ENCODE measurements at places on chromosomes 7 and 10.

GRCh38 chr10:129901389-129902006 lies 62.6 kb downstream of the EBF3 start:
- no peak for DNase-seq

GRCh38 chr7:17227766-17228490 lies 70.5 kb upstream of the AHR start:
- DNase-seq: no peak

- no peak for DNase-seq
Observed at GRCh38 chr10:70053218-70053840, 683 bp downstream of the MACROH2A2 start.

DNA sequence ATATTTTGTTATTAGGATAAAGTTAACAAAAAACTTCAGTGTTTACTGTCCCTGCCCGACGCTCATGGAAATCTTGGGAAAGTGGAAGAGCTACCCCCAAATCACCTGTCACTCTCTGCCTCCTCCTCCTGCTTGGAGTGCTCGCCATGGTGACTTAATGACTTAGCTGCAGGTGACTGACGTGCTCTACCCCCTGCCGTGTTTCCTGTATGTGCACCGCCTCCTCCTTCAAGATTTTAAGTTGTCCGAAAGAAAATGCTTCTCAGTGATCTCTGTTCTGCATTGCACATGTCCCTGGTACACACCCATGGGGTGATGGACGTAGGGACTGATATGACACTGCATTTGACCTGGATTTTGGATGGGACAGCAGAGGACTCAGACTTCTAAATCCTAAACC lies 338.8 kb upstream of the SHH start:
- DNase-seq: no peak

DNA sequence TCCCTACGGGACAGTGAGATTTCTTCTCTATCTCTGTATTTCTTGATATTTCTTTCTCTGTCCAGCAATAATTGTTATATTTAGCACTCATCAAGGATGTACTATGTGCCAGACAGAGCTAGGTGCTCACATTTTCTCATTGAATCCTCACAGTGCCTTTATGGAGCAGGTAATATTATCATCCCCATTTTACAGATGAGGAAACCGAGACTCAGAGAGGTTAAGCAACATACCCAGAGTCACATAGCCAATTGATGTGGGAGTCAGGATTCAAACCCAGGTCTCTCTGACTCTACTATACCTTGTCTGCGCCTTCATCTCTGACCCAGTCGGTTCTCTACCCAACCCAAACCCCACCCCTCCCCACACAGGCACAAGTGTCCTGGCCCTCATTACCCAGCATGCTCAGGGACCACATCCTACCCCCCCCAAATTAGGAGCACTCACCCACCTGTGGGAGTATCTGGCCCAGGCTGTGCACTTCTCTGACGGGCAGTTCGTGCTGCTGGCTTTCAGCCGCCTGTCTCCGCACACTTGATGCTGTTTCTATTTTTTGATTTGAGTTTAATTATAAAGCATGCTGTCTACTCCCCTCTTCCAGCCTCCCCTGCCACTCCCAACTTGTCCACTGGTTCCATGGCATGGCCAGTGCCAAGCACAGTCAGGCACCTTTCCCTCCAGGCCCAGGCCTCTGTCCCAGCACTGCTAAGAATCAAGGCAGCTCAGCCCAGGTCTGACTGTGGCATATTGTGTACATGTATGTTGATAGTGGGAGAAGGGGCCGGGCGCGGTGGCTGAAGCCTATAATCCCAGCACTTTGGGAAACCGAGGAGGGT lies 9.8 kb upstream of the SAMD8 start:
- DNase-seq: no peak

DNA sequence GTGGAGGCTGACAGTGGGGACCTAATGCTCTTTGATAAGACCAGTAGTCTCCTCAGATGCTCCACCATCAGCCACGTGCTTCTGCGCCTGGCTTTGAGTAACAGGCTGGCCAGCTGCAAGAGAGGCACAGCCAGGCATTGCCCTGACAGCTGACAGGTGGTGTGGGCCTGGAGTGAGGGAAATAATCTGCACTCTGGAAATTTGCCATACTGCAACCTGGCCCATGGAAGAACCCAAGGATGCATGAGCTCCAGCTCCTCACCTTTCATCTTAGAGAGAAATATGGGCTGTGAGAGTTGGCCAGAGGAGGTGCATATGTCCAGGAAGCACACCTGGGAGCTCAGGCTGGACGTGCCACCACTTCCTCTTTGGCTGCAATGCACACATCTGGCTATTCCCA lies 118.9 kb downstream of the PLXDC2 start:
- no peak for DNase-seq

- no peak for DNase-seq
Observed at GRCh38 chr10:31687663-31688482, 240.8 kb downstream of the ARHGAP12 start.

- no peak for DNase-seq
Observed at GRCh38 chr10:78415111-78415510, 381.4 kb downstream of the RPS24 start.

DNA sequence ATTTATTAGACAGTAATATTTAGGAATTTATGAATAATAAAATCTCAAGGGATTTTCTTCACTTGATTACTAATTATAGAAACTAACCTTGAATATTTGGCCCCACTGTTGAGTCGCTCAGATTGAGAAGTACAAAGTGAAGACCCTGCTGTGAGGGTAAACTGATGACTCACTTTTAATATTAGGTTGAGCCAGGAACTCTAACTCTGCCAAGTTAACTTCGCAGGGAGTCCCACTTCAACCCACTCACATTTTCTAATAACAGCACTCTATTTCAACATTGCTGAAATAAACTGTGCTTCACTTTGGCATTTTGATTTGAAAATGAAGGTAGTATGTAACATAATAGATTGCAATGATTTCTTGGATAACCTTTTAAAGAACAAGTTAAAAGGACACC lies 200.7 kb downstream of the POLR1F start:
- no peak for DNase-seq

GRCh38 chr10:8312781-8313180 lies 258.3 kb downstream of the GATA3 start:
- no peak for DNase-seq

- DNase-seq: no peak
Observed at GRCh38 chr10:72306215-72306760, 32.6 kb downstream of the DDIT4 start.

- no peak for DNase-seq
Observed at GRCh38 chr7:142478479-142479220, 220.8 kb upstream of the PRSS58 start.

GRCh38 chr7:79227044-79227443 lies 226.4 kb downstream of the MAGI2 start:
- DNase-seq: no peak

- DNase-seq: no peak
Observed at GRCh38 chr10:17883621-17884020, 68.1 kb upstream of the SLC39A12 start.

- DNase-seq: no peak
Observed at GRCh38 chr10:112755446-112756234, 194.4 kb upstream of the TCF7L2 start.

GRCh38 chr10:105770524-105771212 lies 1129.6 kb downstream of the SORCS3 start:
- no peak for DNase-seq

- DNase-seq: no peak
Observed at GRCh38 chr7:18386607-18387006, 108.9 kb upstream of the HDAC9 start.

DNA sequence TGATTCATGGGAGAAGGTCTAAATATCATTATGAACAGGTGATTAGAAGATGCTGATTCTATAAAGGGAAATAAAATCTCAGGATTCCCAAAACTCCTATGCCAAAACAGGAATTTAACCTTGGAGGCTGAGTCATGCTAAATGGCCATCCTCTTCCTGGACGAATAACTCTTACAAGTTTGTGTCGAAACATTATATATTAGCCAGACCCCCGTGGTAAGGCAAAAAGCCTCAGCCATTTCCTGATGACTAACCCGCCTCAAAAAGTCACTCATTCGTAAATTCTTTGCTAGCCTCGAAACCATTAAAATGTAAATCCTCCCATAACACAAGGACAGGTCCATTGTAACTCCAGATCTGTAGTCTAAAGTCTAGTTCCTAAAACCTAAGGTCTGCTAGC lies 32.0 kb downstream of the CUL2 start:
- no peak for DNase-seq

DNA sequence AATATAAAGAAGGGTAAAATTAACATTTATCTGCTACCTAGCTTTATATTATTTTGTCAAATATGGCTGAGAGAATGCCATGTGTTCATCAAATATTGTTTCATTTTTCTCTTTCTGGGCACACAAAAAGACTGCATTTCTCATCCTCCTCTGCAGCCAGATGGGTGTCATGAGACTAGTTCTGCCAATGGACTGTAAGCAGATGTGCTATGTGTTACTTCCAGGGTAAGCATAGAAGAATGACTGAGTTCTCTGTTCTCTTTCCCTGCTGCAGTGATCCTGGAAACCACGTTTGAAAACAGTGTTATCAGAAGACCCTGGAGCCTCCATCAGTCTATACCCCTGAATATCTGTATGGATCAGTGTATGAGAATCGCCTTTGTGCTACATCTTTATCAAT lies 24.1 kb upstream of the SLK start:
- no peak for DNase-seq

DNA sequence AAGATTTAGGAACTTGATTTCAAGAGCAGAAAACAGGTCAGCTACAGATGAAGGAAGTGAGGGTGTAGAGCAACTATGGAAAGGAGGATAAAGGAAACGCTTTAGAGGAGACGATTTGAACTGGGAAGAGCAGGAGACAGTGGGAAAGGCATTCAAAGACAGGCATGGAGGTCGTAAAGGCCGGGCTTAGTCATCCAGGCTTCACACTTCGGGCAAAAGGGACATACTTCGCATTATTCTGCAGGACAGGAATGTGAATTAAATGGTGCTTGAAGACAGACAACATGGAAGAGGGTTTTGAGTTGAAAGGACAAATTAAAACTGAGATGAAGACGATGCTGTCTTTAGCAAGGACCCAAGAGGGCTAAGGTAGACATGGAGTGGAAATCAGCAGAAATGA lies 8.1 kb downstream of the FAM171A1 start:
- no peak for DNase-seq

DNA sequence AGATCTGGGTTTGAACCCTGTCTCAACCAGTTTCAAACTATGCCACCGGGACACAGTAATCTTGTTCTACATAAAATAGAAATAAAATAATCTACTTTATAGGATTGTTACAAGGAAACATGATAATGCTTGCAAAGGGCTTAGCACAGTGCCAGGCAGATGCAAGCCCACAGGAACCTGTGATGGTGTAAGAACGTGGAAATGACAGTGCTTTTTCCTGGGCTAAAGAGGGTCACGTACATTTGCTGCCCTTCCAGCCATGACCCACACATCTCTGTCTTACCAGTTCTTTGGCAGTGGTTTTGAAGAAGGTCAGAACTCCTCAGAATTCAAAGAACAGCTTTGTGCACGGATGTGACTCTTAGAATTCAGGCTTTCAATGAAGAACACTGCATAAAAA lies 282.9 kb downstream of the CSTF2T start:
- no peak for DNase-seq

DNA sequence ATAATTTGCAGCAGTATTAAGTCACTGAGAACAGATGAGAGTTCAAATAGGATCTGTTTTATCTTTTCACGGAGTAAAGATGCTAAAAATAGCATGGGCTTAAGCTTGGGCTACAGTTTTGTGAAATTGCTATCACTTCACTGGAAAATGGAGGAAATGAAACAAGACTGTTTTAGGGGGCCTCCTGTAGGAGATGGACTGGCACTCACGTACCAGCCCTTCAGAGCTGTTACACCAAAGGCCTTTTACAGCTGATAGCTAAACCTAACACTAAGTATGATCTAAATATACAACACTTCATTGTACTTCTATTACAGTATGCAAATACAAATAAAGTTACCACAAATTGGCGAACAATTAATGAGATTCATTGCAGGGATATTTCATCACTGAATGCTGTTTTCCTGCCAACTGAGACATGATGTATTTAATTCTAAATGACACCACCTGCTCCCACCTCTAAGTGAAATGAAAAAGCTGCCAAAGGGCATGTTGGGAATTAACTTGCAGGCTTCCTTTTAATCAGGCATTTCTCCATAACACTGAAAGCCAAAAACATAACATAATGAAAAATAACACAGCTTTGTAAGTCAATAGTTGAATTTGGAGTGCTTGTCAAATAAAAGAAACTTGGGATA lies 304.5 kb upstream of the LRRN3 start:
- DNase-seq: no peak

DNA sequence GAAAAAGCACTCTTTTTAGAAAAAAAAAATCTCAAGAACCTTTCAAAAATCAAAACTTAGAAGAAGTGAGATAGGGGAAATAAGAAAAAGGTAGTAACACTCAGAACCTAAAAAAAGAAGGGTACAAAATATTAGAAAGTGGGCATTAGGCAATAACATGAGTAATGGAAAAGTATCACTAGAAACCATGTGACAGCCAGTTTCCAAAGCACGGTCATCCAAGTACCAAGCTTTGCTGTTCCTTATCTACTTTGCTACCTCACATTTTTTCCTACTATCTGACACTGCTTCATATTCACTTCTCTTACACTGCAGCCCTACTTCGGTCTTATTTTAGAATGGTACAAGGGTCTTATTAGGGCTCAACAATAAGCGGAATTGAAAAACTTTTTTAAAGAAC lies 30.3 kb downstream of the IMMP2L start:
- DNase-seq: no peak

- DNase-seq: no peak
Observed at GRCh38 chr10:75598998-75599397, 167.6 kb downstream of the LRMDA start.

- DNase-seq: no peak
Observed at GRCh38 chr10:91576096-91576545, 56.8 kb downstream of the PPP1R3C start.

DNA sequence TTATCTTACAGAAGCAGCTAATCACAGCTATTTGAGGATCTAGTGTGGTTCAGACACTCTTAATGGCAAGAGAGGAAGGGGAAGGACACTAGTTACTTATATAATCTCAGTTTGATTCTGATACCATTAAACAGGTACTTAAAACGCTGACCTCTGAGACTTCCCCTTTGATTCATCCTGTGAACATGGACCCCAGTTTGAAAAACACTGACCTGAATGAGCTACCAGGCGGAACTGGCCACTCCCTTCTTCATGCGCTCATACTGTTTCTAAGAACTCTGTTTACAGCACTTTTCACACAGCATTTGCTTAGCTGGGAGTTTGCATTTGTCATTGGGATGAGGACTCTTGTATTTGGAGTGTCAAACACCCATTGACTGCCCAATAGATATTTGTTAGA lies 45.7 kb downstream of the BEND7 start:
- no peak for DNase-seq
